ENCODE measurements at places on chromosomes 11 and 22. TPM values are rescaled to one million over a fixed set of nuclear protein-coding genes. Genes with fewer than 3 reads are reported as not detected.
A peak's percentile ranks its signal among the peaks of the same experiment; 100 is the strongest.

DNA sequence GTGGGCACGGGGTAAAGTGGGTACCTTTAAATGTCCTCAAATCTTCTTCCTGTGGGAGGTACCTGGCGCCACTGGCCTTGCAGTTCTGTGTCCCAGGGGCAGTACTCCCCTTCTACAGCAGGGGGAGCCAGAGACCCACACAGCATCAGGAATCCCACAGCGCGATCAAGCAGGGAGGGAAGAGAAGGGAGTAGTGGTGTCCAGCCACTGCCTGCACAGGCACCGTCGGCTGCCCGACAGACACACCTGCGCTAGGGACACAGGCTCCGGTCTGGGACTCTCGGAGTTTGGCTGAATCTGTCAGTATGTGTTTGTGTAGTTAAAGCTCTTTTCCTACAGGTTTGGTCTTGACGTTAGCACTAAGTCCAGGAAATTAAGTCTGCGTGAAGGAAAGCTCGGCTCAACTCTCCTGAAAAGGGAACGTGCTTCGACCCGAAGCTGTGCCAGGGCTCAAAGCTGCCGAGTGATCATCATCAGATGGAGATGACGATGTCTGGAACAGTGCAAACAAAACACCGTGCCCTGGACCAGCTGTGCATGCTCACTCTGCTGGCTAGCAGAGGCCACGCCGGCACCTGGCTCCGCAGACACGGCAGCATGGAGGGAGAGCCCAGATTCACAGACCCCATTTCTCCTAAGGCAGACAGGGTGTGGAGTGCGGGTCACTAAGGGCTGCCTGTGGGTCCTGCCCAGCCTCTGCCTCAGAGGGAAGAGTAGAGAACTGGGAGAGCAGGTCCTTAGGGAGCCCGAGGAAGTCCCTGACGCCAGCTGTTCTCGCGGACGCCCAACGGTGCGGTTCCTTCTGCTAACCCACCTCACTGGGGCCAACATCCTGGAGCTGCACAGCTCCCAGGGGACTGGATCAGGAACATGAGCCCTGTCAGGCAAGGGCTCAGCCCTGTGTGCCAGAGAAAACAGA lies 56.0 kb upstream of the BID start:
- DNase-seq: peak; percentile 92

Gene SYCE3
- polyA plus RNA-seq: 2.1 TPM

Gene SLN
- not detected for polyA plus RNA-seq

Gene CRACR2B
- 1.1 TPM for polyA plus RNA-seq

GRCh38 chr11:60631944-60632343 lies 67.5 kb upstream of the MS4A8 start:
- no peak for DNase-seq
